ENCODE measurements at places on chromosomes 3 and 15. TPM values are rescaled to one million over a fixed set of nuclear protein-coding genes. Genes with fewer than 3 reads are reported as not detected.

GP5 gene
- total RNA-seq = under 0.01 TPM

STRA6 gene
- 0.79 TPM for total RNA-seq

IQCF5 gene
- not detected for total RNA-seq

ROPN1 gene
- not detected for total RNA-seq

MAPKBP1 gene
- 12.6 TPM for total RNA-seq

DNAH12 gene
- total RNA-seq = under 0.01 TPM

TRPM1 gene
- not detected for total RNA-seq

SERINC4 gene
- total RNA-seq = not detected

HCN4 gene
- total RNA-seq = not detected

SLC51B gene
- 1.0 TPM for total RNA-seq

RASGRP1 gene
- total RNA-seq = not detected

CHRFAM7A gene
- total RNA-seq = 0.69 TPM

RTP3 gene
- not detected for total RNA-seq

KIF23 gene
- total RNA-seq = 2.3 TPM
